ENCODE measurements at places on chromosomes 5 and 9.

DNA sequence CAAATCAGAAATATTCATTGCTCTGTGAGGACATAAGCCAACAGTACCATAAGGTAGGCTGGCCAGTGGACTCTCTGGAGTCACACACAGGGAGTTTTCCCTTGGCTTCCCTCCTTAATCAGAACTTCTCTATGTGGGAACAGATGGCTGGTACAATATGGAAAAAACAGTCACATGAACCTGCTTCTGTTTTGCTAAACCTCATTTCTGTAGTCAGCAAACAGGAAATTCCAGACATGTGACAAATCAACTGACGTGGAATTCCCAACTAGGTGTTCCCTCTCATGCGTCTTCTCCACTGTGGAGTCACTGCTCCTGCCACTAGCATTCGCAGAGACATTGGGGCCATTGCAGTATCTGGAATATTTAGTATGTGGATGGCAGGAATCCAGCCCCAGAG lies 617.6 kb downstream of the KIF4B start:
- DNase-seq: no peak

DNA sequence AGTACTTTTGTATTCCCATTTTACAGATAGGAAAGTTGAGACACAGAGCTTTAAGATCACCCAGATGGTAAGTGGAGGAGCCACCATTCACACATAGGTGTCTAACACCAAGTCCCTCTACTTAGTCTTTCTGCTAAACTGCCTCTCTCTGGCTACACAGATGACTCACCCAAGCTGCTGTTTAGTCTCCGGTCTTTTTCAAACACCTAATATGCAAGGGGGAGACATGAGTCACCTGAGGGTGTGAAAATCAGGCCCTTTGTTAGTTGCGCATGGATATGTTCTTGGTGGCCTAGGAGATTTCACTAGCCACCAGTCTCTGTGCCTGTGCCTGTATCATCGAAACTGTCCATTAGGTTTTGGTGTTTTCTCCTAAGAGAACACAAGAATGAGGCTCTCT lies 117.8 kb downstream of the MAST4 start:
- DNase-seq: no peak

- DNase-seq: no peak
Measured at GRCh38 chr5:3430691-3431090, 164.9 kb upstream of the IRX1 start.

GRCh38 chr9:87498046-87498810 lies 561 bp downstream of the DAPK1 start:
- peak; percentile 12 for DNase-seq

DNA sequence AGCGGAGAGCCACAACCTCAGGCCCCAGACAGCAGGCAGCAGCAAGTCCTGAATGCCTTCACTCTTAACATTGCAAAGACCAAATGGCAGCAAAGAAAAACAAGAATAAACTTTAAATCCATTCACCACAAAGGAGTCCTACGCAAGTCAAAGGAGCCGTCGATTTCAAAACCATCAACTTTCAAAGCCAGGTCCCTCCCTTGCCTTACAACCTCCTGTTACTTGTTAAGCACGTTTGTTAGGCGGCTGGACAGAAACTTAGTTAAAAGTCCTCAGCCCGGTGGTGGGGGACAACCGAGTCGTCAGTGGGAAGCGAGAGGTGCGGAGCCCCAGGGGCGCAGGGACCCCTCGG lies 938 bp downstream of the LPAR1 start:
- DNase-seq: no peak

- no peak for DNase-seq
Measured at GRCh38 chr9:90770182-90770738, 31.4 kb upstream of the SYK start.

DNA sequence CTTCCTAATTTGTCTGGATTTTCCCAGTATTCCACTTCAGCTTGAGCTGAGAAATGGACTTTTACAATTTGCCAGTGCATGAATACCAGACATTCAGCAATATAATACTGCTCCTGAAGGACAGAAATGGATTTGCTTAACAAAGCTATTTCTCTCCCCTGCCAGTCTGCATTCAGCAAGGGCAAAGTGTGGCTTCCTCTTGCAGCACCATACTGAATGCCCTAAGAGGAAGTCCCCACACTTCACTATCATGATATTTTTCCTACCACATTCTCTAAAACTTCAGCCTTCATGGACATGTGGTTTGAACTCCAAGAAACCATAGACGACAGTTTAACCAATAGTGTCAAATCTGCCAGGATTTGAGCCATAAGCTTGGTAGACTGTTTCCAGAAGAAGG lies 19.8 kb upstream of the TLE4 start:
- no peak for DNase-seq

- DNase-seq: no peak
Measured at GRCh38 chr5:962386-962785, 46.2 kb upstream of the NKD2 start.

- no peak for DNase-seq
Measured at GRCh38 chr5:133467826-133468463, 144.4 kb downstream of the FSTL4 start.

- DNase-seq: no peak
Measured at GRCh38 chr9:98743329-98743728, 34.6 kb upstream of the GABBR2 start.

- no peak for DNase-seq
Measured at GRCh38 chr5:96734871-96735325, 72.7 kb downstream of the CAST start.

DNA sequence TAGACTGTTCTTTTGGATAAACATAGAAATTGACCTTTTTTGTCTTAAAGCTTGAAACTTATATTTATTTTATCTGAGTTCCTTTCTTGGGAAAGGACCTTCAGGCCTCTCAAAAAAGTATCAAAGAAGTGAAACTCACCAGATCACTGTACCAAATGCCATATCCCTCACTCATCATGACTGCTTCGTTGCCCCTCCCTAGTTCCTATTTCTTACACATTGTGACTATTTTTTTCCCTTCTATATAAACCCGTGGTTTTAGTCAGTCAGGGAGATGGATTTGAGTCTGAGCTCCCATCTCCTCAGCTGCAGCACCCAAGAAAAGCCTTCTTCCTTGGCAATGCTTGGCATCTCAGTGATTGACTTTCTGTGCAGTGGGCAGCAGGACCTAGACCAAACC lies 129.4 kb downstream of the LPAR1 start:
- DNase-seq: no peak

GRCh38 chr9:30970812-30971211 lies 1413.6 kb upstream of the ACO1 start:
- DNase-seq: no peak

GRCh38 chr9:115941561-115942315 lies 211.9 kb upstream of the PAPPA start:
- no peak for DNase-seq

DNA sequence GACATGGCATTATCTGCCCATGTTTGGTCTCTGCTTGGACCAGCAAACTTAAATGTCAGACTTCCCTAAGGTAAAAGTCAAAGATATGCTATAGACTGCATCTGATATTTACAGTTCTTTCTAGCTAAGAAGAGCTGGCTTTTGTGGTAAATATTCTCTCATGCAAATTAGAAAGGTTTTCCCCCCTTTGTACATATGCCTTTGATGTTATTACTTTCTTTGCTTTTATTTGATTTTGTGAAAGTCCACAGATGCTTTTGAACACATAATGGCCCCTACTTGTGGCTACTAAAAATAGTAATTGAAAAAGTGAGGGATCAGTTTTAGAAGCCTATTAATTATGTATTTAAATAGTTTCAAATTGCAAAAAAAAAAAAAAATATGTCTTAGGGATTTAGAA lies 104.2 kb downstream of the SV2C start:
- DNase-seq: no peak

DNA sequence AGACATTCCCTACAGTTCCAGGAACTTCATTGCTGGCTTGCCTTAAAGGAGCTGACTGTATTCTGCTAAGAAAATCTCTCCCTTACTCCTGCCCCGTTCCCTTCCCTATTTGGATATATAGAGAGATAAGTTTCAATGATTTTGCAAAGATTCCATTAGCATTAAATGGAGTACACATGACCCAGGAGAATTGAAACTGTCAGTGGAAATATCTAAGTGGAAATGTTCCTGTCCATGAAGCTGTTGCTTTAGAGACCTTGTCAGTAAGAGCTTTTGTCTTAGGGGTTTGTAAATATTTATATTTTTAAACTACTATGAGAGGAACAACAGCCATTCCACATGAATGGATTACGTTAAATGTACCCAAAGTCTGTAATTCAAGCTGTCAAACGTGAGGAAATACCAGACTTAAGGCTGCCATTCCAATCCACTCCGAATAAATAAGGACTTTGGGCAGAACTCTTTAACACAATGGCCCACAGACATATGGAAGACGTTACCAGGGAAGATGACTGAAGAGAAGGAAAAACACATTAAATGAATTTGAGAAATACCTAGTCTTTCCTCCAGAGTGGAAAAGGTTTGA lies 387.1 kb upstream of the PAPPA start:
- no peak for DNase-seq

GRCh38 chr9:15142878-15143534 lies 164.0 kb downstream of the TTC39B start:
- no peak for DNase-seq

GRCh38 chr5:54093861-54094260 lies 216.5 kb downstream of the ARL15 start:
- DNase-seq: no peak

GRCh38 chr5:148394587-148395019 lies 10.8 kb downstream of the FBXO38 start:
- no peak for DNase-seq

DNA sequence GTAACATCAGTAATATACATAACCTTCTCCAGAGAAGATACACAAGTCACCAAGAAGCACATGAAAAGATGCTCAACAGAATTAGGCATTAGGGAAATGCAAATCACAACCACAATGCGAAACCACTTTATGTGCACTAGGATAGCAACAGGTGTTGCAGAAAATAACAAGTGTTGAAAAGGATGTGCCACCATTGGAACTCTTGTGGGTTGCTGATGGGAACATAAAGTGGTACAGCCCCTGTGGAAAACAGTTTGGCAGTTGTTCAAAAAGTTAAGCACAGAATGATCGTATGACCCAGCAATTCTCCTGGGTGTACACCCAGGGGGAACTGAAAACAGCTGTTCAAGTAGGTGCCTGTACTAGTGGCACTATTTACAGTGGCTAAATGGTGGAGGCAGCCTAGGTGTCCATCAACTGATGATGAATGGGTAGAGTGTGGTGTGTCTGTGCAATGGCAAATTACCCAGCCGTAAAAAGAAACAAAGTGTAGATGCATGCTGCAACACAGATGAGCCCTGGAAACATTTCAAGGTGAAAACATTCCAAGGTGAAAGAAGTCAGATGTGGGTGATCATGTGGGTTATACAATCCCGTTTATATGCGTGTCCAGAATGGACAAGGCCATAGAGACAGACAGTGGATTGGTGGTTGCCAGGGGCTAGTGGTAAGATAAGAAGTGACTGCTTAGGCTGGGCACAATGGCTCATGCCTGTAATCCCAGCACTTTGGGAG lies 27.2 kb downstream of the CCDC69 start:
- no peak for DNase-seq

Data from NCI-H510A (cell line).